Hematopoietic multipotent progenitor cell treated with erythropoietin and hydrocortisone succinate and interleukin-3 and kit ligand, for 17 days (in vitro differentiated cells): ENCODE measurements at places on chromosomes 2 and 18.

- DNase-seq = no peak
Observed at GRCh38 chr2:1862608-1863280, 118.4 kb upstream of the PXDN start.

GRCh38 chr2:102002228-102002627 is 10.5 kb downstream of the IL1R2 start:
- no peak for DNase-seq

DNA sequence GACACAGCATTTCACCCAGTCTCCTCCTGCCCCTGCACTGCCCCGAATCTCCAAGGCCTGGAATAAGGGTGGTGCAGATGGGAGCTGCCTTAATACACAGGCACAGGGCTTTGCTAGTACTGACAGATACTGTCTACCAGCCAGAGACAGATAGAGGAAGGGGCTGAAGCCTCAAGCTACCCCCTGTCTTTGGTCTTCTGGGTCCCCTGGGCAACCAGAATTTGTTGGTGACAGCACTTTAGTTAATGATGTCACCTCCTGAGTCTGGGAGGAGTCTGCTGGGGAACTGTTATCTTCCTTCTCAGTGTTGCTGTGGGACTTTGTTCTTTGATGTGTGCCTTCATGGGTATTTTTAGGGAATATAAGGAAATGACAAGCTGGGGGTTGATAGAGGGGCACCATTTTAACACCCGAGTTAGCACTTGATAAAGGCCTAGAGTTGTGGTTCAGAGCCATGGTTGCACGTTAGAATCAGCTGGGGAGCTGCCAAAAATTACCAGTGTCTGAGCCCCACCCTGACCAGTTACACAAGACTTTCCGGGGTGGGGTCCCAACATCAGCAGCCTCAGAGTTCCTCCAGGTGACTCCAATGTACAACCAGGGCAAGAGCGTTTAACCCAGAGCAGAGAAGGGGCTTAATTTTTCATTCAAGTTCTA is 136.8 kb downstream of the SMAD7 start:
- peak; percentile 37 for DNase-seq

GRCh38 chr18:46413684-46414083 is 243.3 kb downstream of the LOXHD1 start:
- DNase-seq = no peak

GRCh38 chr2:162731917-162732804 is 106.4 kb downstream of the KCNH7 start:
- no peak for DNase-seq

DNA sequence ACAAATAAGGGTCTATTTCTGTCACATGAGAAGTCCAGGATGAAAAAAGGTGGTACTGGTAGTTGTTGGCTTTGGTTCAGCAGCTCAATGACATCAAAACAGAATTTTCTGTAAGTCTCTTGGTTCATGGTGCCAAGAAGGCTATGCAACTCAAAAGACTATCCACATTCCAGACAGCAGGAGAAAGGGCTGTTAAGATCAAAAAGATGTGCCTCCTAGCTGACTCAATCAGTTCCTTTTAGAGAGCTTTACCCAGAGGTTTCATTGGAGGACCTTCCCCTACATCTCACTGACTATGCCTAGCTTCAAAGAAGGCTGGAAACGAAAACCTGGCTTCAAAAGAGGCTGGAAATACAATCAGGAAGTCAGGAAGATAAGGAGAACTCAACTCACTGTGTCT is 98.0 kb downstream of the DYM start:
- no peak for DNase-seq

DNA sequence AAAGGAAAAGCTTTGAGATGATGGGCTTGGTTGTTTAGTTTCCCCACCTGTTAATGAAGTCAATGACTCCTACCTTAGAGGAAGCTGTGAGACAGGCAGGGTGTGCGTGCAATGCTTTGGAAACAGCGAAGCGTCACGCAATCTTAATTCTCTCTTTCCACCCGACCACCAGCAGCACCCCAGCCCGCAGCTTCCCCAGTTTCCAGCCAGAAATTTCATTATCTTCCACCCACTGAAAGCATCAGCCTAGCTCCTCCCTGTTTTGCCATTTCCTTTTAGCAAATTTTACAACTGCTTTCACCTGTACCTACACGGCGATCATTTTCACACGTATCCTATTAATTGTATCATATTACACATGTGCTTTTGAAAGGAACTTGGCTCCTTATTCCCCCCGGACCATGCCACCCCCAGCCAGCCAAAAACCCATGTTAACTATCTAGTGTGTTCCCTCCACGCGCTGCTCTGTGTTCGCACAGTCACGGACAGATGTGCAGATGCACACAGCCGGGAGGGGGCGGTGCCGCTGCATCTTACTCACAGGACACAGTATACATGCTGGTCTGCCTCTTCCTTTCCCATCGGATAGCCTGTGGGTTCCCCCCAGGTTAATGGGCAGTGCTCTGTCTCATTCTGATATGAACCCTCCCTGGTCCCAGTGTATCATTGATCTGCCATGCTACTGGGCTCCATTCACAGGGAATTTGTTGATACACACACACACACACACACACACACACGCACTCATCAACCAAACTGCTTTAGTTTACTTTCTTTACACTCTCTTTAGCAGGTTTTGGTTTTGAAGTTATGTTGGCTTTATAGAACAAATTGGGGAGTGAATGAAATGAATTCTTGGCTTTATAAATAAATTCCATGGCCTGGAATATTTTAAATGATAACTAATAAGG is 22.4 kb downstream of the CYP27C1 start:
- peak; percentile 24 for DNase-seq

DNA sequence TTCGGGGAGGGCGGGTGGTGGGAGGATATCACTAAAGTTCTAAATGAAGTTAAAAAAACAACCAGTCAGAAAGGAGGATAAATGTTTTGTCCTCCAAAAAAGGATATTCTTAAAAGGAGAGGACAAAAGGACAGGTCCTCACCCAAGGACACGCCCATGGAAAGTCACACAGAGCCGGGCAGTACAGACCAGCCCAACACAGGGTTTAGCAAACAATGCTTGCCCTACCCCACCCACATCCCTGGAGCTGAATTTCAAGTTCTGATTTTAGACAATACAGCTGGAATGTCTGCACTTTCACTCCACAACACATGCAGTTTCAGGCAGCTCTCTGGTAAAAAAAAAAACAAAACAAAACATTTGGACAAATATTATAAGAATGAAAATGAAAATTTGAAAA is 67.9 kb downstream of the SLC9A4 start:
- no peak for DNase-seq

DNA sequence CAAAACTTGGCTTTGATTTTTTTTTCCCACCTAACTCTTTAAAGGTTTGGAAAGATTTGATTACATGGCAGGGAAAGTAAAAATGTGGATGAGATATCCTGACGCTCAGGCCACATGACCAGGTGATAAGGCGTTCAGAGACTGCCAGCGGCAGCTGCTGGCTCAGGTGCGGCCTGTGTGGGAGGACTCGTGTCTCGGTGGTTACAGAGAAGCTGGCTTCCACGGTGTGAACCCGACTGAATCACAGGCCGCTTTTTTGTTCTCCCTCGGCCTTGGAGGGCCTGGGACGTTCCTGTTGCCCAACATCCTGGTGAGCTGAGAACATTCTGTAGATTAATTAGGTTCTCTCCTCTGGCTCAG is 124.2 kb upstream of the ZNF516 start:
- DNase-seq = no peak

- DNase-seq = no peak
Observed at GRCh38 chr2:85213901-85214512, 80.8 kb downstream of the TCF7L1 start.

DNA sequence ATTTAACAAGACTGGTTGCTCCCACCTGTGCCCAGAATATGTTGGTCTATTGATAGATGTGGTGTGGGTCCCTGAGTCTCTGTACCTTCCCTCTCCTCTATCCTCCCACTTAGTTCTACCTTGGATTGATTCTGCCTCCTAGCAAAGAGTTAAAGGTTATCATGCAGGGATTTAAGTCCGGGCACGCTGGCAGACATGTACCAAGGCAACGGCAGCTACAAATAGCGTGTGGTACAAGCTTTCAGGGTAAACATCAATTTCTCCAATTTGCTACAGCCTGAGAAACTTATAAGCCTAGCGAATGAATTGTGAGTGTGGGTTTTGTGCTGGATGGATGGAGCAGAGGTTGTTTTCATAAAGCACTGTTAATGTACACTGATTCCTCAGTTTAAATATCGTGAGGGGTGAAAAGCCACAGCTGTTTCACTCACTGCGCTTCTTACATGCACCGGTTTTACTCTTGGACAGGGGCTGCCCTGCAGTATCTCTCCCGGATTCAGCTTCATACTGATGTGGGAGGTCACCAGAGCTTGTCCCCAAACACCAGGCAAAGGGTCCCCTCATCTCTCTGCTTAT is 289.8 kb downstream of the ICOS start:
- no peak for DNase-seq

- no peak for DNase-seq
Observed at GRCh38 chr18:74399091-74399887, 57.8 kb downstream of the DIPK1C start.

GRCh38 chr2:102453501-102453900 is 19.5 kb upstream of the SLC9A4 start:
- DNase-seq = no peak

DNA sequence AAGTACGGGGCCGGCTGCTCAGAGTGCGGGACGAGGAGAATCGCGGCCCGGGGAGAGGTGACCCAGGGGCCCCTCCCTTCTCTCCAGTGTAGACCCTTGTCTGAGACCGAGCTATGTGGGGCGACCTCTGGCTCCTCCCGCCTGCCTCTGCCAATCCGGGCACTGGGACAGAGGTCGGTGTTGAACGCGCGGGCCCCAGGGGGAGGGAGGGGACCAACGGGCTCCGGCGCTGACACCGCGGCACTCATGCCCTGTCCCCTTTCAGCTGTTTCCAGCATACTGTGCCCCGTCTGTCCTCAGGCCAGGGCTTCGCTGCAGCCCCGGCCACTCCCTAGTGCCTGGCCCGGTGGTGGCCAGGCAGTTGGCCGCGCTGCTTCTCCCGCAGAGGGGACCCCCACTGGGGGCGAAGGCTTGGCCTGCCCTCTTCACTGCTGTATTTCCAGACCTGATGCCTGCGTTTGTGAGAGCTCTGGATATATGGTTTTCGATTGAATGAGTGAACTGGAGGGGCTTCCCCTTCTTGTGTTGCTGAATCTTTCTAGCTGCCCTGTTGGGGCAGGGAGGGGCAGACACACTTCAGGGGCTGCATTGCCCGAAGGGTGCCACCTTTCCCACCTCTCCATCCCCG is 809 bp downstream of the DBI start:
- DNase-seq = no peak

DNA sequence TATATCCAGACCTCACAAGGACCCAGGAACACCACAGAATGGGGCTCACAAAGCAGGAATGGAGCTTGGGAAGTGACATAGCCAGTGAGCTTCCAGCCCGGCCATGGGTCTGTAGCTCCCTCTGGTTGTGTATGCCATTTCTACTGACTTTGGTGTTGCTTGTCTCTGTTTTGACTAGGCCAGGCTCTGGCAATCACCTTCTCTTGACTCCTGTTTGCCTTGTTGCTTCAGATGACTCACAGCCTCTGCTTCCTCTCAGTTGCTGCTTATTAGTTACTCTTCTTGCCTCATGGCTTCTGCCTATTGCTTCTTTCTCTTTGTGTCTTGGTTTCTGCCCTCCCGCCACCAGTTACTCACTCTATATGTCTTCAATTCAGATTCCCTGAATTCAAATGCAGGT is 15.8 kb upstream of the IER3IP1 start:
- DNase-seq = no peak
